ENCODE measurements at places on chromosomes 16 and 17.

GRCh38 chr17:48295362-48296288 lies 134.4 kb downstream of the SKAP1 start:
- no peak for DNase-seq

DNA sequence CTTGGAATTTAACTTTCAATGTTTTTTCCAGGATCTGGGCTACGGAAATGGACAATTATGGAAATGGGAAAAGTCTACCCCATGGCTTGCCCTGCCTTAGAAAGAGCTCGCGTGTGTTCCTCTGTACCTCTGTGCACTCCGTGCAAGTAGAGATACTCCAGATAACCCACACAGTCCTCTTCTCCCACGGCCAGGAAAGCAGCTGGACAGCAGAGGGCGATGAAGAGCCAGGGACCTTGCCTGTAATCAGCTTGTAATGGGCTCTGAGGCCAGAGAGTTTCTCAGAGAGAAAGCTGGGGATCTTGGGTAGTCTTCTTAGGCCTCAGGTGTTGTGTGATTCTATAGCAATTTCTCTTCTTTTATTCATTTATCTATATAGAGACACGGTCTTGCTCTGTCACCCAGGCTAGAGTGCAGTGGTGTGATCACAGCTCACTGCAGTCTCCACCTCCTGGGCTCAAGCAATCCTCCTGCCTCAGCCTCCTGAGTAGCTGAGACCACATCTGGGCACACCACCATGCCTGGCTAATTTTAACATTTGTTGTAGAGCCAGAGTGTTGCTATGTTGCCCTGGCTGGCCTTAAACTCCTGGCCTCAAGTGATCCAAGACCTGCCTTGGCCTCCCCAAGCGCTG lies 2.4 kb upstream of the SOCS7 start:
- peak; percentile 86 for DNase-seq

DNA sequence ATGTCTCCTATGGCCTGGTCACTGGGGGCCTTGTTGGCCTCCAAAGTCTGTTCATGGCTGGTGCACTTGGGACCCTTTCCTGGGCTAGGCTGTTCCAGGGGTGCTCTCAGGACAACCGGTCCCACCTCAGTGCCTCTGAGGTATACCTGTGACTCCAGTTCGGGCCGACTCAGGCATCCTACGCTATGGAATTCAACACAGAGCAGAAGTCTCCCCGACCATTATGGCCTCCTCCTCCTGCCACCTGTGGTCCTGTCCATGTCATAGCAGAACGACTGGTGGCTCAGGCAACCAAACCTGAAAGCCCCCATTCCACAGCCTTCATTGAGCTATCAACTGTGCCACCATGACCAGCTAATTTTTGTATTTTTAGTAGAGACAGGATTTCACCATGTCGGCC lies 8.5 kb upstream of the PSMD7 start:
- no peak for DNase-seq

DNA sequence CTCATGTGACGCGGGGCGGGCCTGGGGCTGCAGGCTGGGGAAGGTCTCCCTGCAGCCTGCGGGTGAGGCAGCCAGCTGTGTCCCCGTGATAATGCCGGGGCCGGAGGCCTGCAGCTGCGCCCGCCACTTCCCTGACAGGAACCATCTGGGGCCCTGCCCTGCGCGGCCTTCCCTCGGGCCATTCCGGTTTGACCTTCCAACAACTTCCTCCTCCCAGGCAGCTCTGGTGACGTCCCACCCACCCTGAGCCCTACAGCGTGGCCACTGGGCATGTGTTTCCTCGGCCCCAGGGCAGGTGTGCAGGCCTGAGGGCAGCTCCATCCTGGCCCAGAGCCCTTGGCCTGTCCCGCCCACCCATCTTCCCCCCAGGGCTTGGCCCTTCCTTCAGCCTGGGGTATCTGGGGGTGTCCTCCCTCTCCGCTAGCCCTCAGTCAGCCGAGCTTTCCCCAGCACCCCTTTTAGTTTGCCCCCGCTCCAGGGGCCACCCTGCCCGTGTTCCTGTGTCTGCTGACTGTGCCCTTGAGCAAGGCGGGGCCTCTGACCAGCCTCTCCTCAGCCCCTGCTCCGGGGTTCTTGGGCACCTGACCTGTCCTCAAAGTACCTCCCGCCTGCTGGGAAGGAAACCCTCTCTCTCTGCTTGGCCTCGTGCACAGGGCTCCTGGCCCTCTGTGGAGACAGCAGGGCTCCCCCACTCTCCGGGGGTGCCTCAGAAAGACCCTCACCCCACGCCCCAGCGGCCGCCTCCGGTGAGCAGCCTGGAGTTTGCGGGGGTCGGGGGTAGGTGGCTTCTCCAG lies at the start of gene CBFA2T3:
CBFA2T3 (minus strand) TSS at position 190 of the 794 bp plus-strand sequence. CDS start 400 bp downstream, outside the sequence.
- no peak for DNase-seq

DNA sequence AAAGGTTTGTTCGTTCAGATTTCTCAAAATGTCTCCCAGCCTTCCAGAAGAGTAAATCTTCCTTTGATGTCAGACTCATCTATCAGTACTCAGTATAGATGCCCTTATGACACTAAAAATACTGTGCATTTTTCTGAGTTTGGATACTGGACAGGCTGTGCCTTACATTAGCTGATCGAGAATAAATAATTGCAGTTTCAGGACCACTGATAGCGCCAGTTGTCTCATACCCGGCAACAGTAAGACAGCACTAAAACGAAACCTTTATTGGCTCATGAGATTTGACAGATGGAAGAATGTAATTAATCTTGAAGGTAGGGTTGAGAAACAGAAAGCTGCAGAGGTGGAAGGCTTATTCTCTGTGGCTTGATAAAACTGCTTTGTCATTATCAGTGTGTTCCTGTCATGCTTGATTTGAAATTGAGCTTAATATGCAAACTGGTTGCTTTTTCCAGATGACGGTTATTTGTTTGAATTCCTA lies 1.2 kb downstream of the ATP6V0A1 start:
- DNase-seq: no peak

- peak; percentile 72 for DNase-seq
Observed at GRCh38 chr17:79087428-79088143, 13.0 kb downstream of the ENGASE start.

DNA sequence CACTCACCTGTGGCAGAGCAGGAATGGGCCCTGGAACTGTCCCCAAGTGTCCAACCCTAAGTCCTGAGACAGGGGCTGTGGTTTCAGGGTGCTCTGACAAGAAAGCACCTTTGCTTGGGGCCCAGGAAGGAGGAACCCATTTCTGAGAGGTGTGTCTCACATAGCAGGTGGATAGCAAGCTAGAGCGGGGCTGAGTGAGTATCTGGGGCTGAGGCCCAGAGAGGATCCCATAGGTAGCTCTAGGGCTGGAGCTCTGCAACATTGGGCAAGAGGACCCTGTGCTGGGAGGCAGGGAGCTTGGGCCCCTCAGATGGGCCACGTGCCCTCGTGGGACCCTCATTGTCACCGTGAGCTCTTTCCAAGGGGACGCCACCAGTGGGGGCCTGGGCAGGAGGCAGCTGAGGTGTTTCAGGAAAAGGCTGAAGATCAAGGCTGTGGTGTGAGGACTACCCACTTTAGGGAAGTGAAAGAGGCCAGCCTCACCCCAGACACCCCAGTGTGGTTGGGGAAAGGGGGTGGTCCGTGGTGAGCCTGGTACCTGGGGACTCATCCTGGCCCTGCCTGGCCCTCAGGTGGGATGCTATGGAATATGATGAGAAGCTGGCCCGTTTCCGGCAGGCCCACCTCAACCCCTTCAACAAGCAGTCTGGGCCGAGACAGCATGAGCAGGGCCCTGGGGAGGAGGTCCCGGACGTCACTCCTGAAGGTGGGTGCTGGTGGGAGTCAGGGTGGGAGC lies 5.3 kb downstream of the DEF8 start:
- DNase-seq: no peak

GRCh38 chr16:83973581-83974385 lies 5.7 kb downstream of the NECAB2 start:
- DNase-seq: no peak

DNA sequence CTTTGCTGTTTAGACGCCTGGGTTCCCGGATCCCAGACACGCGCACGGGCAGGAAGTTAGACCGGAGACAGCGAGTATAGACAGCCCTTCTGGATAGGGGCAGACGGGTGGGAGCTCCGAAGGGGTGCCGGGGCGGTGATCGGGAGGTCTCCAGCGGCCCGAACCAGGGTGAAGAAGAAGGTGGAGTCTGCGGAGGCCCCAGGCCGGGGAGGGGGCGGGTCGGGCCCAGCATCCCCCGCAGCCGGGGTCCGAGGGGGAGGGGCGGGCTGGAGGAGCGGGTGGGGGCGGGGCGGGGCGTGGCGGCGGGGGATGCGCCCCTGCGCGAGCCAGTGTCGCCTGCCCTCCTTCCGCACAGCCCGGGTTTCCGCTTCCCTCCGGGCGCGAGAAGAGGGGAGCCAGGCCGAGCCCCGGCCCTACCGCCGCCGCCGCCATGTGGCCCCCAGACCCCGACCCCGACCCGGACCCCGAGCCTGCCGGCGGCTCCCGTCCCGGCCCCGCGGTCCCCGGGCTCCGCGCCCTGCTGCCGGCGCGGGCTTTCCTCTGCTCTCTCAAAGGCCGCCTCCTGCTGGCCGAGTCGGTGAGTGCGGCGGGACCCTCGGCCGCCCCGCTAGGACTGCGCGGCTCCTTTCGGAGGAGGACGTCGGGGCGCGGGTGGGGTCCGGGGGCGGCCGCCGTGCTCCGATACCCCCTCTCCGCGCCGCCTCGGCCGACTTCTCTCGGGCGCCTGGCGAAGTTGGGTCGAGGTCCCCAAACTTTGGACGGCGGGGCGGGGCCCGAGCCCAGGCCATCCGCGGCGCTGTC lies at the start of gene CMTM3:
CMTM3 (plus strand) TSS at position 329 of the 801 bp plus-strand sequence; CDS start at position 431, 102 bp downstream.
- peak; percentile 69 for DNase-seq

GRCh38 chr17:62708587-62708986 lies 81.1 kb downstream of the MRC2 start:
- no peak for DNase-seq

DNA sequence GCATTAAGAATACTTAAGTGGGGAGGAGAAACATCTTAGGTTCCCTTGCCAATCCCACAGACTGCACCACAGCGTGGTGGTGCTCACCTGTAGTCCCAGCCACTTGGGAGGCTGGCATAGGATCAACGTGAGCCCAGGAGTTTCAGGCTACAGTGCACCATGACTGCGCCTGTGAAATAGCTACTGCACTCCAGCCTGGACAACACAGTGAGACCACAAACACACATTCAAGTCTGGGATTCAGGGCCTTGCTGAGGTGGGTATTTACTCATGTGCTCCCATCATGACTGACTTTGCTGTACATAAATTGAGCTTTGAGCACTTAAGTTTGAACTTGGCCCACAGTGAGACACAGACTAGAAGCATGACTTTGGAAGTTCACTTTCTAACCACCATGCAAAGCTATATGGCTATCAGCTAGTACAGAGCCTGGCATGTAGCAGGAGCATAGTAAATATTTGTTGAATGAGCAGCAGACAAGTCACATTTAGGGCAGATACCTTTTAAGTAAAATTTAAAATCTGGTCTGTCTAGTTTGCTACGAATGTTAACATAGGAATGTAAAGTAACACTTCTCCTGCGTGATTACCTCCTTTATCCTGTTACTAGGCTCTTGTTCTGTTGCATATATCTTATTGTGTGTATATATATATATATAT lies 33.5 kb downstream of the CEP95 start:
- no peak for DNase-seq

- DNase-seq: no peak
Observed at GRCh38 chr16:86048882-86049585, 150.1 kb downstream of the IRF8 start.

GRCh38 chr17:33873201-33873617 lies 381.9 kb upstream of the CCL2 start:
- DNase-seq: no peak

DNA sequence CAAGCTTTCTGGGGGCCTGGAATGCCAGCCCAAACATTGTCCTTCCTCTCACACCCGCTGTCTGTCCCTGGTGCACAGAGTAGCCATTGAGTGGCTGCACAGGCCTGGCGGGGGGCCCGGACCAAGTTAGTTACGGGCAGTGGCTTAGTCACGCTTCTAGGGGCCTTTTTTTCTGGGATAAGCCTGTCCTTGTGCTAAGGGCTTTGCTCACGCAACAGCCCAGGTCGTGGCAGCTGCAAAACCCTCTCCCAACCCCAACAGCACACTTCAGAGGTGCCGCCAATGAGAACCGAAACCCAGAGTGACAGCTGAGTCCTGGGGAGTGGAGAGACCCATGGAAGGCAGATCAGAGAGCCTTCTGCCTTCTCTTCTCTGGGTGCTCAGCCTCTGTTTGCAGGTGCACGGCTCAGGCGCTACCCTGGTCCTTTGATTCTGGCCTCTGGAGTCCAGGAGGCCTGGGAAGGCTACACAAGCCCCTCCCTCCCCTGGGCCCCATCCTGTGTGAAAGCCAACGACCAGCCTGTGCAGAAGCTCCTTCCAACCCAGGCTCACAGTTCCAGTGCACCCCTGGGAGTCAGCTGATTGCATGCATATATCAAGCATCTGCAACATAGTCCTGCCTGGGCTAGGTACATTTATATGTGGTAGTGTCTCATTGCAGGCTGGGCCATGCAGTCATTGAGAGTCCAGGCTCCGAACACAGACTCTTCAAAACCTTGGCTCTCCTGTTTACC lies 9.1 kb downstream of the WSCD1 start:
- DNase-seq: no peak

DNA sequence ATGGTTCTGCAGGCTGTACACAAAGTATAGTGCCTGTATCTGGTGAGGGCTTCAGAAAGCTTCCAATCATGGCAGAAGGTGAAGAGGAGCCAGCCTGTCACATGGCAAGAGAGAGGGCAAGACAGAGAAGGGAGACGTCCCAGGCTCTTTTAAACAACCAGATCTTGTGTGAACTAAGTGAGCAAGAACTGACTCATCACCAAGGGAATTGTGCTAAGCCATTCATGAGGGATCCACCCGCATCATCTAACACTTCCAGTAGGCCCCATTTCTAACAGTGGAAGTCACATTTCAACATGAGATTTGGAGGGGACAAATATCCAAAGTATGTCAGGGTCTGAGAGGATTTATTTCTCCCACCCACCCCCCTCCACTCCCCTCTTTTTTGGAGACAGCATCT lies 56.2 kb upstream of the ELAC2 start:
- DNase-seq: no peak

GRCh38 chr16:23847948-23848347 lies 12.2 kb downstream of the PRKCB start:
- peak; percentile 53 for DNase-seq

DNA sequence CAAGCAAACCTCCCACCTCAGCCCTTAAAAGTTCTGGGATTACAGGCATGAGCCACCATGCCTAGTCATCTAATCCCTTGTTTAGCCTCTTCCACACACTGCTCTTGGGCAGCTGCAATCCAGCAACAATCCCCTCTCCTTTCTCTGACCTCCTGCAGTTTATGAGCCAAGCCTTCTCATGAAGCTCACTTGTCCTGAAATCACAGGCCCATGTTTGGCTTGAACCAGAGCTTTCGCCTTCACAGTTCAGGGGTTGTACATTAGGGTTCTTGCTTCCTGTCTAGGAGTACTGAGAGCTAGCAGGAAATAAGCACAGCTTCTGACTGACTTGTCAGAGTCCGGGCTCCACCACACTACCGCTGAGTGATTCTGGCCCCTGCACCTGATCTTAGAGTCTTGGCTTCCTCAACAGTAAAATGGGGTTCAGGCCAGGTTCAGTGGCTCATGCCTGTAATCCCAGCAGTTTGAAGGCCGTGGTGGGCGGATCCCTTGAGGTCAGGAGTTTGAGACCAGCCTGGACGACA lies 16.3 kb downstream of the ERAL1 start:
- DNase-seq: no peak

- DNase-seq: no peak
Observed at GRCh38 chr16:88464447-88465318, 11.6 kb downstream of the ZFPM1 start.

GRCh38 chr17:67082107-67082506 lies 37.8 kb downstream of the CACNG1 start:
- DNase-seq: no peak

- no peak for DNase-seq
Observed at GRCh38 chr16:86193528-86194193, 294.7 kb downstream of the IRF8 start.

Data from activated T-cell treated with anti-CD3 and anti-CD28 coated beads for 4 hours (primary cell).